ENCODE measurements at places on chromosomes 2 and 18.

DNA sequence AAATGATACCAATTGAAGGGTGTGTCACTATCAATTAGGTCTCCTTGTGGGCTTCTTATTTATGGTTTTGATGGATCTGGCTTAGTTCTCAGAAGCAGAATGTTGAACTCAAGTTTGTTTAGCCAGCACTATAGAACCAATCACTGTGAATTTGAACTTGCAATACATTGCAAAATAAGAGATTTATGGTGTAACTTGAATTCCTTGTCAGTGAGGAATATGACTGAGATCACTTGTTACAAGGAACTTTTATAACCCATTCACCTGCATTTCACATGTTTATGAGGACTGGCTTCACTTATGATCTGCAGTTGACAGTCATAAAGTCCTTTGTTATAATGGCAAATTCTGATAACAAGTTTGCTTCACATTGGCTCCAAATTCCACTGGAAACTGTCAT, 9.8 kb downstream of the GATA6 start:
- no peak for DNase-seq

GRCh38 chr18:80143881-80144280, 34.8 kb downstream of the ADNP2 start:
- DNase-seq: no peak

DNA sequence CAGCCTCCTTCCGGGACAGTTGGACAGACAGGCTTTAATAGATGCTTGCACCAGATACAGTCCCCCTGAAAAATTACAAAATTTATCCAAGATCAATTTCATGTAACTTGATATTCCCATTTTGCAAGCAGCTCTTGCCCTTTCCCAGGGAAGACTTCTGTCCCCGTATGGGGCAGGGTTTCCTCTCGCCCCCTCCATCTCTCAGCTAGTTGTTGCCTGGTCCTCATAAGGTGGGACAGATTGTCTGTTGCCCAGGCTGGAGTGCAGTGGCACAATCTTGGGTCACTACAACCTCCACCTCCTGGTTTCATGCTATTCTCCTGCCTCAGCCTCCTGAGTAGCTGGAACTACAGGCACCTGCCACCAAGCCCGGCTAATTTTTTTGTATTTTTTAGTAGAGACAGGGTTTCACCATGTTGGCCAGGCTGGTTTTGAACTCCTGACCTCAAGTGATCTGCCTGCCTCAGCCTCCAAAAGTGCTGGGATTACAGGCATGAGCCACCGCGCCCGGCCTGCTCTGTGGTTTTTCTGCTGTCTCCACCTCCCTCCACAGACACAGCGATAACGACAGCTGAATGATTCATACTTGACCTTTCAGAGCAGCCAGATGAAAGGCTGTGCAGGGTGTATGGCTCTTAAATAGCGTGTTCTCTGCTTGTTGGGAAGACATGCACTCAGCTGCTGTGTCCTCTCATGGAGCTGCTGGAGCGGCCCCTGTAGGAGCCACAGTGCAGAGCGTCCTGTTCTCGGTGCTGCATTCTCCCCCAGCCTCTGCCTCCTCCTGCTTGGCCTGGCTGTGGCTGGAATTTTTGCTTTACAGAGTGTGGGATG, 61.4 kb downstream of the TTC39C start:
- peak; percentile 69 for DNase-seq

- DNase-seq: no peak
These were observed 104.0 kb downstream of the MCFD2 start for GRCh38 chr2:46811379-46812310.

GRCh38 chr2:234661175-234661574, 164.3 kb upstream of the ARL4C start:
- no peak for DNase-seq

GRCh38 chr2:113784823-113785744, 28.6 kb upstream of the SLC35F5 start:
- no peak for DNase-seq
